Stimulated activated naive B cell treated with anti-CD40 and anti-IgM and Interleukin-4, amounts not matched to agents 10 μg/mL and 1 μg/mL and 100 μg/mL, for 72 hours (primary cell): ENCODE measurements at places on chromosomes 5 and 9.

DNA sequence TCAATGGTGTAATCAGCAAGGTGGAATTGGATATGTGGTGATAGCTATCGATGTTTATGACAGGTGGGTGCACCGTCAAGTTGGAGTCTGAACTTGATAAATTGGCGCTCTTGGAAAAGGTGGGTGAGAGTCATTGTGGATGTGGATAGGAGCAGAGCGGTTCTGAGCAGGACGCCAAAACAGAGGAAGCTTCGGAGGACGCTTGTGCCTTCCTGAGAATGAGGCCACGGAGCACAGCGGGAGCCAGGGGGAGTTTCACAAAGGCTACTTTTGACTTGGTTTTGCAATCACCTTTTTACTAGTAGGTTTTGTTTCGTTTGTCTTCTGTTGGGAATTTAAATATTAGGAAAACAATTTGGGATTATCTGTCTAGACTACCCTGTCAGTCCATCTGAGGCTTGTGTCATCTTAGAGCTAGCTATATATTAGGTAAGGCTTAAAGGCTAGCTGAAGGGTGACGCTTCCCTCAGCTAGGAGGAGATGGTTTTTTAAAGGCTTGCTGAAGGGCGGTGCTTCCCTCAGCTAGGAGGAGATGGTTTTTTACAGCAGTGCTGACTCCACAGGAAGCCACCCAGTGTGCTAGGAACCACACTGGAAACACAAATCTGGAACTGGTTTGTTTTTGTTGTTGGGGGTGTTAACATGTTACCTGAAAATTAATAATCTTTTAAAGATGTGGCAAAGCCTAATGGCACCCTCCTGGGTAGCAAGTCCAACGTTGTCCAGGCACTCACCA lies 142.4 kb upstream of the IRX4 start:
- no peak for DNase-seq

DNA sequence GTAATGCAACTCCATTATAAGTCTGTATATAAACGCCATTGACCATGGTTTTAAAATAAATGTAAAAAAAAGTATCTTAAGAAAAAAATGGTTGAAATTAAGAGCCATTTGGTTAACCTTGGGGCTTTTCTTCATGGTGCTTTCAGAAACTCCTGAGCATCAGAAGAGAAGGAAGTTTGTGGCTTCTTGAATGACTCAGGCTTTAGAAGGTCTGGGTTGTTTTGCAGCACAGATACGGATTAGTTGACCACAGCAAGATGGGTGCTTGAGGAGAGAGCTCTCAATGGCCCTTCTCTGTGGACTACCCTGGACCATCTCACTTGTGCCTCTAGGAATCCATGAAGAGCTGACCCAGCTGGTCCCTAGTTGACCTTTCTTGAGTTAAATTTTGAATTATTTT lies 189.5 kb downstream of the TMEM38B start:
- DNase-seq: peak; percentile 20

- no peak for DNase-seq
Observed at GRCh38 chr5:89351222-89351621, 468.2 kb upstream of the MEF2C start.

DNA sequence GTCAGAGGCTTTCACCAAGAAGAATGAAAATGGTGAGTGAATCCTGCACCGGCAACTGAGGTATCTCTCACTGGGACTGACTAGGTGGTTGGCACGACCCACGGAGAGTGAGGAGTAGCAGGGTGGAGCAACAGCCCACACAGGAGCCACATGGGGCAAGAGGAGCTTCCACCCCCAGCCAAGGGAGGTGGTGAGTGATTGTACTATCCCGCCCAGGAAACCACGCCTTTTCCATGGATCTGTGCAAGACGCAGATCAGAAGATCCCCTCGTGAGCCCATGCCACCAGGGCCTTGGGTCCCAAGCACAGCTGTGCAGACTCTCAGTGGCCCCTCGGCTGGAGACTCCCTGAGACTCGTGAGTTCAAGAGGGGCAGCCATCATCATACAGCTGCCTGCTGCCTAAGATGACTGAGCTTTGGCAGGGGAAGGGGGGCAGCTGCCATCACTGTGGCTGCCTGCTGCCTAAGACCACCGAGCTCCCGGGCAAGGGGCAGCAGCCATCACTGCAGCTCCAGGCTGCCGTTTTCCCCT lies 229.5 kb downstream of the AP3B1 start:
- no peak for DNase-seq

GRCh38 chr9:88342246-88342645 lies 46.0 kb upstream of the SPIN1 start:
- DNase-seq: no peak
